ENCODE measurements at places on chromosomes 13 and 19. TPM values are rescaled to one million over a fixed set of nuclear protein-coding genes. Genes with fewer than 3 reads are reported as not detected.

GRCh38 chr19:58345558-58345957, 7.7 kb downstream of the A1BG start:
- H3K27me3 ChIP-seq: no peaks in the 10 kb centered on the region
- H3K4me3 ChIP-seq: no peak overlapping the region
- H3K4me1 ChIP-seq: peaks cover 19% of the 10 kb centered on the region

GRCh38 chr19:51065221-51065960, 499 bp upstream of the KLK13 start:
- peaks cover 14% of the 10 kb centered on the region for H3K27me3 ChIP-seq
- H3K4me1 ChIP-seq: no peaks in the 10 kb centered on the region
- no peaks in the 10 kb centered on the region for H3K36me3 ChIP-seq
- no peak overlapping the region for H3K27ac ChIP-seq
- no peak for DNase-seq
- no peak overlapping the region for H3K4me3 ChIP-seq

DNA sequence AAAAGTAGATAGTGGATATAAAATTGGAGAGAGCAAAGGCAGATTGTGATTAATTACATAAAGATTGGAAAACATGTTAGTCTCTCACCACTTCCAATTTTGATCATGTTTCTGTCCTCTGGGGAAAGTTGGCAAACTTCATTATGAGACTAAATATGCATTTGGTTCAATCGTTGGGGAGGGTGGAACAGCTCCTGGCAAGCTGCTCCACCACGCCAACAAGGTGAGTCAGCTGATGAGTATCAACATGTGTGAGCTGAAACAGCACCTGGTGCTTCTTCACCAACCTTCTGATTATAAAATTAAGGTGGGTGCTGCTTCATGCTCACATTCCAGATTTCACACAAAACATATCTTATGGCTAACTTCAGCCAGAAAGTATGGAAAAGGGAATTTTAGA, 1784.6 kb downstream of the SLITRK5 start:
- H3K4me1 ChIP-seq: no peaks in the 10 kb centered on the region
- no peak overlapping the region for H3K27ac ChIP-seq
- H3K27me3 ChIP-seq: no peaks in the 10 kb centered on the region
- H3K4me3 ChIP-seq: no peak overlapping the region
- H3K36me3 ChIP-seq: no peaks in the 10 kb centered on the region

DNA sequence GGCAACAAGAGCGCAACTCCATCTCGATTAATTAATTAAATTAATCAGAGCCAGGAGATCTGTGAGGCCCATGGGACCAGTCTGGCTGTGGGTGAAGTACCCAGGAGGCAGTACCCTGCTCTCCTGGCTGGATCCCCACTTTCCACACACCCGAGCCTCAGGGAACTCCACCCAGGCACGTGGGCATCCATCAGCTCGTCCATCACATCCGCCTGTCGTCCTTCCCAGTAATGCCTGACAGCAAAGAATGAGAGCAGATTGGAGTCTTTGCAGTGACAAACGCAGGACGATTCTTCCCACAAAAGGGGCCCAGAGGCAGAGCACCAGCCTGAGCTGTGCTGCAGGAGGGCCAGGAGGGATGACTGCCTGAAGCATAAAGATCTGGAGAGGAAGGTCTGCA, 35.8 kb downstream of the VSTM2B start:
- peaks cover 3% of the 10 kb centered on the region for H3K27me3 ChIP-seq
- no peak overlapping the region for H3K4me3 ChIP-seq
- no peak for DNase-seq
- H3K36me3 ChIP-seq: no peaks in the 10 kb centered on the region
- H3K27ac ChIP-seq: no peak overlapping the region

- no peaks in the 10 kb centered on the region for H3K27me3 ChIP-seq
- no peak for DNase-seq
- no peak overlapping the region for H3K27ac ChIP-seq
- H3K4me1 ChIP-seq: peaks cover 40% of the 10 kb centered on the region
- H3K36me3 ChIP-seq: no peaks in the 10 kb centered on the region
Observed at GRCh38 chr19:47511128-47511517, 3.7 kb downstream of the NAPA start.

GRCh38 chr13:28339419-28339818, 155.5 kb downstream of the FLT1 start:
- DNase-seq: no peak
- no peak overlapping the region for H3K4me3 ChIP-seq
- H3K36me3 ChIP-seq: no peaks in the 10 kb centered on the region
- H3K4me1 ChIP-seq: no peaks in the 10 kb centered on the region
- no peak overlapping the region for H3K27ac ChIP-seq

DNA sequence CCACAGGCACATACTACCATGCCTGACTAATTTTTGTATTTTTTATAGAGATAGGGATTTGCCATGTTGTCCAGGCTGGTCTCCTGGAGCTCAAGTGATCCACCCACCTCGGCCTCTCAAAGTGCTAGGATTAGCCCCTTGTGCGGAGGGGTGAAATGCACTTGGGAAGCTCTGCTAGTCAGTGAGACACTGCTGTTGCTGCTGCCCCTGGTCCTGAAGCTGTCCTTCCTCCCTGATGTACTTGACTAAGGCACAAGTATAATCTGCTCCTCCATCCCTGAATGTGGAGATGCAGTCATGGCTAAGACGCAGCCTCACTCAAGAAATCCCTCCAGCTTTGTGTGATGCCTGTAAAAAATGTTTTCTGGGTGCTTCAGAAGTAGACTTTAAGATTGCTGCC, 124.5 kb downstream of the KCTD15 start:
- no peak for DNase-seq
- no peak overlapping the region for H3K4me3 ChIP-seq
- H3K36me3 ChIP-seq: no peaks in the 10 kb centered on the region

GRCh38 chr19:296476-297225, 5.4 kb upstream of the PLPP2 start:
- peaks cover 4% of the 10 kb centered on the region for H3K4me1 ChIP-seq
- peaks cover 9% of the 10 kb centered on the region for H3K27me3 ChIP-seq
- H3K36me3 ChIP-seq: no peaks in the 10 kb centered on the region
- no peak overlapping the region for H3K27ac ChIP-seq
- no peak overlapping the region for H3K4me3 ChIP-seq

- peaks cover 12% of the 10 kb centered on the region for H3K27me3 ChIP-seq
- no peak overlapping the region for H3K27ac ChIP-seq
- no peak overlapping the region for H3K4me3 ChIP-seq
- peaks cover 13% of the 10 kb centered on the region for H3K4me1 ChIP-seq
- DNase-seq: no peak
Observed at GRCh38 chr19:677601-678436, 1.6 kb downstream of the FSTL3 start.

- no peaks in the 10 kb centered on the region for H3K36me3 ChIP-seq
- no peaks in the 10 kb centered on the region for H3K4me1 ChIP-seq
- no peak overlapping the region for H3K4me3 ChIP-seq
- no peak for DNase-seq
- no peaks in the 10 kb centered on the region for H3K27me3 ChIP-seq
- H3K27ac ChIP-seq: no peak overlapping the region
Observed at GRCh38 chr13:111900390-111901131, 166.4 kb upstream of the SOX1 start.

- H3K27me3 ChIP-seq: no peaks in the 10 kb centered on the region
- peak; percentile 19 for DNase-seq
- H3K36me3 ChIP-seq: no peaks in the 10 kb centered on the region
- no peak overlapping the region for H3K27ac ChIP-seq
- H3K4me3 ChIP-seq: no peak overlapping the region
Observed at GRCh38 chr13:112887151-112887550, 81.9 kb upstream of the MCF2L start.

DNA sequence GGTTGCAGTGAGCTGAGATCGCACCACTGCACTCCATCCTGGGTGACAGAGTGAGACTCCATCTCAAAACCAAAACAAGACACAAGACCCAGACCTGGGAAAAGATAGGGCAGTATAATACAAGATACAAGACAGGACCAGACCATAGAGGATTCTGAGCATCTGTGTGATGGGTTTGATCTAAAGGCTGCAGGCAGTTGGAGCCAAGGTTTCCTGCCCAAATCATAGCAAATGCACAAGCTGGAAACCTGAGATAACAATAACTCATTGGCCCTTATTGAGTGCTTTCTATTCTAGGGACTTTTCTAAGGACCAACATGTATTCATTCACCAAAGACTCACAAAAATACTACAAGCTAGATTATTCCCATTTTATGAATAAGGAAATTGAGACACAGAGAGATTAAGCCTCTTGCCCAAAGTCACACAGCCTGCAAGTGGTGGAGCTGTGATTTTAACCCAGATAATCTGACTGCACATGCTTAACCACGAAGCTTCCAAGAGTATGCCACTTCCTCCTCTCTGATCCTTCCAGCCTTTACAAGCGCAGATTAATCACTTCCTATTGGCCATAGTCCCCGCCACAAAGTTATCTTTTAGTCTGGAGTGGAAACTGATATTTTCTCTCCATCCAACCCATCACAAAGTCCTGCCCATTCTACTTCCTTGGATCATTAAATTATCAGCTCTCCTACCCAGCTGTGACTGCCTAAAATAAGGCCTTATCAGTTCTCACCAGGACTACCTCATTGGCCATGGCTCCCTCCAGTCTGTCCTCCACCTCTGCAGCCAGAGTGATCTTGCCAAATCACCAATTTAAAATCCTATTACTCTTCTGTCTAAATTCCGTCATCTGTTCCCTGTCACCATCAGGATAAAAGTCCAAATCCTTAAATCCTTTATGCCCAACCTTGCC, 147.2 kb downstream of the FLT1 start:
- no peak overlapping the region for H3K4me3 ChIP-seq
- H3K27me3 ChIP-seq: no peaks in the 10 kb centered on the region
- H3K27ac ChIP-seq: no peak overlapping the region
- H3K4me1 ChIP-seq: peaks cover 5% of the 10 kb centered on the region

- no peak overlapping the region for H3K27ac ChIP-seq
- DNase-seq: no peak
- no peak overlapping the region for H3K4me3 ChIP-seq
- H3K27me3 ChIP-seq: no peaks in the 10 kb centered on the region
- no peaks in the 10 kb centered on the region for H3K4me1 ChIP-seq
Observed at GRCh38 chr13:39047560-39047959, 9.3 kb downstream of the NHLRC3 start.

Gene EFNB2
- total RNA-seq: 0.22 TPM

Gene HIF3A
- total RNA-seq: not detected

Gene EHD2
- not detected for total RNA-seq

Gene DDX49
- 92.5 TPM for total RNA-seq

Gene ATP4B
- total RNA-seq: not detected
